ENCODE measurements at places on chromosomes 1 and 21. TPM values are rescaled to one million over a fixed set of nuclear protein-coding genes. Genes with fewer than 3 reads are reported as not detected.

- H3K4me1 ChIP-seq = no peaks in the 10 kb centered on the region
- no peaks in the 10 kb centered on the region for H3K36me3 ChIP-seq
- no peak for DNase-seq
- no peak overlapping the region for H3K27ac ChIP-seq
Measured at GRCh38 chr1:57162607-57163261, 196.9 kb upstream of the C8B start.

FMO2 gene
- total RNA-seq = 6.5 TPM

GRCh38 chr1:161311595-161312181, 1.9 kb upstream of the MPZ start:
- no peaks in the 10 kb centered on the region for H3K36me3 ChIP-seq
- no peak for DNase-seq
- H3K27ac ChIP-seq = no peak overlapping the region
- H3K27me3 ChIP-seq = no peaks in the 10 kb centered on the region

KCNA10 gene
- not detected for total RNA-seq

DNA sequence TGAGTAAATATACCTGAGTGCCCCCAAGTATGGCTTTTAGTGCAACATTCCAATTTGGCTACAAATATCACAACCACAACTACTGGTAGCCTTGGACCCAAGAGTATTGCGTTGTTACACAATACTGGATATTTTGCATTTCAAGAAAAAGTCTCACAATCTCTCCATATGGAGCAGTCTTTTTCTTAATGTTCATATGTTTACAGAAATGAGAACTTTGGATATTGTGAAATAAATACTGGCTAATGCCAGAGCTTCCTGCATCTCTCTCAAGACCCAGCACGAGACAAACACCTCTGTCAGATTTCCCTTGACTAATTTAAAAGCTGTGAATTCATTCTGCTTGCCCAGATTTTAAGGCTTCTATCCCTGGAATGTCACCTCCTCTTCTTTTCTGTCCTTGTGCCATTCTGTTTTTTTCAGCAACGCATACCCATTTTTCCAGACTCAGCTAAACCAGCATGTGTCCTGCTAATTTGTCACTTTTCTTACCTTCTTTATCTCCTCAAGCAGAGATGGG, 136.2 kb upstream of the BACE2 start:
- no peaks in the 10 kb centered on the region for H3K27me3 ChIP-seq
- H3K36me3 ChIP-seq = no peaks in the 10 kb centered on the region
- no peak for DNase-seq
- no peaks in the 10 kb centered on the region for H3K4me1 ChIP-seq
- no peak overlapping the region for H3K27ac ChIP-seq

DNA sequence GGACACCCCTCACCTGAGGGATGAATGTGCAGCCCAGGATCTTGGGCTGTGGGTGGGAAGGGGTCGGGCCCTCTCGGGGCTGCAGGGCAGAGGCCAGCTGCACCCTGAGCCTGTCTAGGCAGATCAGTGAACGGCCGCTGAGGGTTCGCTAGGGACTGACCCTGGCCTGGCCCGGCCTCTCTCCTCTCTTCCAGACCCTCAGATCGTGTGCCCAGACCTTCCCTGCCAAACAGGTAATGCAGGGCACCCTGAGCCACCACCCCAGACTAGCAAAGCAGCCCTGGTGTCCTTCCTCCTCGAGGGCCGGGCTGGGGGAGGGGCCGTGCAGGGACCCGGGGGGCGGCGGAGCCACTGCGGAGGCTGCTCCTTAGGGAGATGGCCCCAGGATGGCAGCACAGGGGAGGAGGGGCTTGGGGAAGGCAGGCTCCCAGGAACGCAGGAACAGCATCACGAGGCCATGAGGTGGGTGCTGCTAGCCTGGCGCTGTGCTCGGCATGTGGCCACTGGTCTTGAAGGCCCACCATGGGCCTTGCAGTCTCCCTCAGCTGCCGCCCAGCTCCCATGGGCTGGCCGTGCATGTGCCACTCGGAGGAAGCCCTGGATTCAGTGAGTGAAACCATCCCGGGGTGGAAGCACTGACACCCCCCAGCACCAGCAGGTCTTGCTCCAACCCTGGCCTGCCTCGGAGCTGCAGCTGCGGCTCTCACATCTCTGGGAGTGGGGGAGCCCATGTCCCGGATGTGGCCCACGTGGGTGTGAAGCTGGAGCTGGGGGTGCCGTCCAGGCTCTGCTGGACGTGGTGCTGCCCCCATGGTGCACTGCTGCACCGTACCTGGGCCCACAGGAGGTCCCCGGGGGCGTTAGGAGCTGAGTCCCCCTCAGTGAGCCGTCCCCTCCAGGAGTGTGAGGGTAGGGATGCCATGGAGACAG, 28.7 kb downstream of the COL6A2 start:
- H3K27me3 ChIP-seq = no peaks in the 10 kb centered on the region
- H3K4me1 ChIP-seq = no peaks in the 10 kb centered on the region
- no peak for DNase-seq

DNA sequence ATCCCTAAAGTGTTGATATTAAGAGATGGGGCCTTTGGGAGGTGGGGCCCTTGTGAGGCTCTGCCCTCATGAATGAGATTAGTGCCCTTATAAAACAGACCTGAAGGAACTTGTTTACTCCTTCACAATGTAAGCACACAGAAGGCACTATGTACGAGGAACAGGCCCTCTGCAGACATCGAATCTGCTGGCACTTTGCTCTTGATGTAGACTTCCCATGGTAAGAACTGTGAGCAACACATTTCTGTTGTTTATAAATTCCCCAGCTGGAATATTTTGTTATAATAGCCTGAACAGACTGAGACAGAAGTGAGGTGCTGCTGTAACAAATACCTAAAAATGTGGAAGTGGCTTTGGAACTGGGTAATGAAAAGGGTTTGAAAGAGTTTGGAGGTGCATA, 193.2 kb downstream of the TGFB2 start:
- H3K36me3 ChIP-seq = no peaks in the 10 kb centered on the region
- no peak overlapping the region for H3K27ac ChIP-seq
- H3K4me1 ChIP-seq = no peaks in the 10 kb centered on the region
- DNase-seq = no peak

CADM3 gene
- 4.7 TPM for total RNA-seq

C1orf226 gene
- total RNA-seq = 22.1 TPM

Measured in prostate gland (tissue), 2 donors.